ENCODE measurements at places on chromosomes 1 and 21.
A peak's percentile ranks its signal among the peaks of the same experiment; 100 is the strongest.

- DNase-seq = no peak
Measured at GRCh38 chr1:61055110-61055614, 27.2 kb upstream of the NFIA start.

GRCh38 chr1:184624626-184625025 is 130.0 kb downstream of the EDEM3 start:
- no peak for DNase-seq

DNA sequence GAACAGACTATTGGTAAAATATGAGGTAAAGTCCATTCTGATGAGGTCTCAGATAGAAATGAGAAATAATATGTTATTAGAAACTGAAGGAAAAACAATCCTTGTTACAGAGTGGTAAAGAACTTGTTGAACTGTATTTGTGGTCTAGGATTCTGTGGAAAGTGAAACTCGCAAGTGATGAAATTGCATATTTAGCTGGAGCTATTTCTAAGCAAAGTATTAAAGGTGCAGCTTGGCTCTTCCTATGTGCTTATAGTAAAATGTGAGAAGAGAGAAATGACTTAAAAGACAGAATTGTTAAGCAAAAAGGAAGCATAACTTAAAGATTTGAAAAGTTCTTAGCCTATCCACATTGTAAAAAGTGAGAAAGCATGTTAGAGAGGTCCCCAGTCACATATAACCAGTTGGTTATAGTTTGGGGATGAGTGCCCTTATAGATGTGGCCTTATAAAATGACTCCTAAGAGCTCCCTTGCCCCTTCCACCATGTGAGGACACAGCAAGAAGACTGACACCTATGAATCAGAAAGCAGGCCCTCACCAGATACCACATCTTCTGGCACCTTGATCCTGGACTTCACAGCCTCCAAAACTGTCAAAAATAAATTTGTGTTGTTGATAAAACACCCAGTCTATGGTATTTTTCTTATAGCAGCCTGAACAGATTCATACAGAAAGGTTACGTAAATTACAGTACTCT is 24.8 kb downstream of the PHTF1 start:
- DNase-seq = no peak

- DNase-seq = no peak
Measured at GRCh38 chr1:152061952-152062351, 25.1 kb upstream of the S100A11 start.

GRCh38 chr1:174097426-174097825 is 61.9 kb upstream of the RABGAP1L start:
- no peak for DNase-seq

GRCh38 chr1:109930252-109930993 is 19.8 kb downstream of the CSF1 start:
- DNase-seq = no peak

GRCh38 chr1:25356848-25357247 is 18.7 kb downstream of the TMEM50A start:
- DNase-seq = no peak

DNA sequence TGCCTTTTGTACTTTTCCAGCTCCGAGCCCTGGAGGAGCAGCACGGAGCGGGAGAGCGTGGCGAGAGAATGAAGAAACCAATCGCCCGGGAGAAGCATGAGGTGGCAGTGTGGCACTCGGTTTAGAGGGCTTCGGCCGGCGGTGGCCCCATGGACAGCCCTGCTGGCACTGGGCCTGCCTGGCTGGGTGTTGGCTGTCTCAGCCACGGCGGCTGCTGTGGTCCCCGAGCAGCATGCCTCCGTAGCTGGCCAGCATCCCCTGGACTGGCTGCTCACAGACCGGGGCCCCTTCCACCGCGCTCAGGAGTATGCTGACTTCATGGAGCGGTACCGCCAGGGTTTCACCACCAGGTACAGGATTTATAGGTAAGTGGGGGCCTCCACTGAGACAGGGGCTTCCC is 59.0 kb downstream of the BRINP2 start:
- no peak for DNase-seq

GRCh38 chr1:200670242-200671118 is 773 bp upstream of the DDX59 start:
- DNase-seq = no peak

DNA sequence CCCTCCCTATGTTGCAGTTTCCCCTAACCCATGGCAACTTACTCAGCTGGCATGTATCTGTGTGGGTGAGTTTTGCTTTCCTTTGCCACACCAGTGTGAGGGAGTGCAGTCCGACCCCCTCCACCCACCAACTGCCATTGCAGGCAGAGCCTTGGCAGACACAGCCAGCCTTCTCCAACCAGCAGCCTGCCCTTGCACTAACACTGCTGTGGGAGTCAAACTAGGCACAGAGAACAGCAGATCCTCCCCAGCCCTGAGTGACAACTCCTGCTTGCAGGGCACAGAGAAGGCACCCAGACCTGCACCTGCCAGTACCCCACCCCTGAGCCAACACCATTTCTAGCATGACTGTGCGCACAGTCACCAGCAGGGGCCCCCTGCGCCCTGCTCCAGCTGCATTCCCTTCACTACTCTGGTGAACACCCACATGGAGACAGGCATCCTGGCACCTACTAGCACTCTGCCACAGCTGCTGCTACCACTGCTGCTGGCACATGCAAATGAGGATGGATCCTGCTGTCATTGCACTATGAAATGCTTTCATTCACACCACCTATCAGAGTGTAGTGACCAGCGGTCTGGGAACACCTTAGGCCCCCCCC is 98.4 kb downstream of the MAGI3 start:
- no peak for DNase-seq

DNA sequence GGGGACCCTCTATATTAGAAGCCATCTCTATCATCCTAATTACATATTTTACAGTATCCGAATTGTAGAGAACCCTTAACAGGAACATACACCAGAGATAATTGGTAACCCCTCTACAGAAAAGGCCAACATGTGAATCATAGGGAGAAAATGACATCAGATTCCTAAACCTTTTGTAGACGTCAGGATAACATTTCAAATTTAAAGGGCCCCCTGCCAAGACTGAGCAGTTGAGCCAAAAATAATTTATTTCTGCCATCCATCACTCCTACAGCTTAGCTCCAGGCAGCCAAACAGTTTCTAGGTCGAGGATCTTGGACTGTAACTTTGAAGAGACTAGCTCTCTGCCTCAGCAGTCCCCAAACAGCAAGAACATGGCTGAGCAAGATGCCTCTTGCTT is 21.2 kb downstream of the ZNF697 start:
- DNase-seq = no peak

GRCh38 chr1:180849031-180849775 is 63.5 kb upstream of the KIAA1614 start:
- no peak for DNase-seq

- DNase-seq = no peak
Measured at GRCh38 chr1:113783254-113784103, 24.2 kb upstream of the PHTF1 start.

DNA sequence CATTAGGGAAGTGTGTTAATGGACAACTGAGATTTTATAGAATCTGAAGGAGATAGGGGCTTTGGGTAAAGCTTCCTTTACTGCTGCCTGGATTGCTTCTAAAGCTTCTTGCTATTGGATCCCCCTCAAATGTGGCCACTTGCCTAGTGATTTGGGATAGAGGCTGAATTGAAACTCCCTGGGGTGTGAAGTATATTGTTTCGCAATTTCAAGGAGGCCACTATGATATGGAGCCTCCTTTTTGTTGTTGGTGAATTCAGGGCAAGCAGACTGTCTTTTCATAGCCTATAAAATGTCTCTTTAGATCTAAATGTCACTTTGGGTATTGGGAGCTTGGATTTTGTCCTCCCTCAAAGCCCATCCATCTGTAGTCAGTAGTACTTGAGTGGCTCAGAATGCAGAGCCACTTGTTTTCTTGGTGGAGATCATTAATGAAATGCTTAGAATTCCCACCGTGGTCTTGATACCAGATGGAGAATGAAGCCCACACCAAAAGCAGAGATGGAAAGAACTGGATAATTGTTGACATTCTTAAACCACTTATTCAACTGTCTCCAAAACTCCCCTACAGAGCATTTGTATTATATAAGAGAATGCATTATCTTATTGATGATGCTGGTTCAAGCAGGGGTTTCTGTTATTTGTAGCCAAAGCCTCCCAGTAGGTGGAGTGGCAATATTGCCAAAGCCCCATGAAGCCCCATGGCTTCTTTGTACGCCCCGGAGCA is 144.3 kb upstream of the KCNE2 start:
- no peak for DNase-seq

- DNase-seq = no peak
Measured at GRCh38 chr1:13751985-13752384, 52.0 kb downstream of the PRDM2 start.

- DNase-seq = no peak
Measured at GRCh38 chr1:181172082-181172481, 83.6 kb downstream of the IER5 start.

DNA sequence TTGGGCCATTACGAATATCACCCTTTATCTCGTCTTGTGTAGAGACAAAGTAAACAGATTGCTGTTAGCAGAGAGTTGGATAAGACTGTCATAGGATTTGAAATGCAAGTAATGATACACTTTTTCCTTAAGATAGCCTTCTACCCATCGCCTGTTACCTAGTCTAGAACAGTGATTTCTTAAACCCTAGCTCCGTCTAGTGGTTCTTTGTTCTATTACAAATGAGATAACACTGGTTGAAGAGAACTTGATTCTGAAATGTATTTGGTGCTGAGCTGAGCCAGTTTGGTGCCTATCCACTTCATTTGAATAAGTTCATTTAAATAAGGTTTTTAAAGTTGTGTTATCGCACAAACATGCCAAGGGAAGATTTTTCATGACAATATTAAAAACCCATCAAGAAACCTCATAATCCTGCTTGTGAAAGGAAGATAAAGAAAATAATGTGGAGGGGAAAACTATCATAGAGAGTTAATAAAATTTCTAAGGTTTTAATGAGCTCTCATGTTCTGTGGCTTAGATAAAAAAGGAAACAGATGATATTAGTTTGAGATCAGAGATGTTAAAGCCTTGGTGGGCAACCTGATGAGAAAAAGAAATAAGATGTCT is 1.5 kb upstream of the KCNH1 start:
- DNase-seq = peak; percentile 33

- DNase-seq = no peak
Measured at GRCh38 chr1:217135987-217136894, 413.0 kb upstream of the ESRRG start.

DNA sequence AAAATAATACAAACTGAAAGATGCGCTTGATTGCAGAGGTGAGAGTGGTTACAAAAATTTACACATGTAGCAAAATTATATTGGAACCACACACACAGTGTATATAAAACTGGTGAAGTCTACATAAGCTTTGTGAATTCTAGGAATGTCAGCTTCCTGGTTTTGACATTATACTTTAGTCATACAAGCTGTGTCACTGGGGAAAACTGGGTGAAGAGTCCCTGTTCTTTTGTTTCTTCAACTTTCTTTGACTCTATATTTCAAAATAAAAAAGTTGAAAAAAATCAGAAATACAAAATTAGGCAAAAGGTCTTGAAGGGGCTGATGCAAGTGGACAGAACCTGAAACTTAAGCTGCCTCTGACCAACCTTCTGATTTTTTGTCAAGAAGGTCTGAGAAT is 3.0 kb downstream of the C1QC start:
- DNase-seq = no peak

DNA sequence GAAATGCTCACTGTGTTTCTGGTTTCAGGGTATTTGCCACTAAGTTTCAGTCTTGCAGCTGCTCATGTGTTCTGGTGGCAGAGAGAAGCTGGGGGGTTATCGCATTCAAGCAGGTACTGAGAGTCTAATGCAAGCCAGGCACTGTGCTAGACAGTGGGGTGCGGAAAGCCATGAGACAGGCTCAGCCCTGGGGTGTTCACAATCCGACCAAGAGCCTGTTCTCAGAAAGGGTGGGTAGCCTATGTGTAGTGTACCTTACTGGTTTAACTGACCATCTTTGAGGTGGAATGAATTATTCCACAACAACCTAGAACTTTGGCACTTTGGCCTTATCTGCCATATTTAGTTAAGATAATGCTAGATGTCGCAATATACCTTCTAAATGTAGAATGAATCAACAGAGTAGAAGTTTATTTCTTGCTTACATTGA is 55.3 kb upstream of the ROR1 start:
- DNase-seq = no peak

DNA sequence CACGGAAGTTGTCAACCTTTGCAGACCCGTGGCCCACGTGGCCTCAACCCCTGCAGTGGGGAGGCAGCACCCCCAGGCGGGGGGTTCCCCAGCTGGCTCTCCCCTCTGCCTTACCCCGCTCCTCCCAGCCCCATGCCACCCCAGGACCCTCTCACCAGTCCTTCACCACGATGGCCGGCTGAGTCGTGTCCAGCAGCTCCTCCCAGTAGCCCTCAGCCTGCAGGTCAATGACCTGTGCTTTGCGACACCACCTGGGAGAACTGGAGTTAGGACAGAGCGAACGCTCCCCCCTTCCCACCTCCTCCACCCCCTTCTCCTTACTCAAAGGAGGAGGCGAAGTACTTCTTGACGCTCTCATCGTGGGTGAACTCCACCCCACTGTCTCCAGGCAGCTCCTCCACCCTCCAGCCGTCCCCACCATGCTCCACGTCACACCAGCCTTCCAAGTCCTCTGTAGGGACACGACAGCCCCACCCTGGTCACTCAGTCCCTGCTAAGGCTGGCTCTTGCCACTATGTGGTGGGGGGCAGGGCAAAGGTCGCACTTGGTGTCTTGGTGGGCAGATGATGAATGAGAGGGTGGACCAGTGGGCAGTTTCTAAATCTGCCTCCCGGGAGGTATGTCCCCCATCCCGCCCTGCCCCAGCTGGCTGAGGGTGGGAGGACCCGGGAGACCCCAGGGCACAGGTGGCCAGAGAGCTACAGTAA is 4.5 kb downstream of the FBXO2 start:
- no peak for DNase-seq
